ENCODE measurements at places on chromosomes 11 and 22.

DNA sequence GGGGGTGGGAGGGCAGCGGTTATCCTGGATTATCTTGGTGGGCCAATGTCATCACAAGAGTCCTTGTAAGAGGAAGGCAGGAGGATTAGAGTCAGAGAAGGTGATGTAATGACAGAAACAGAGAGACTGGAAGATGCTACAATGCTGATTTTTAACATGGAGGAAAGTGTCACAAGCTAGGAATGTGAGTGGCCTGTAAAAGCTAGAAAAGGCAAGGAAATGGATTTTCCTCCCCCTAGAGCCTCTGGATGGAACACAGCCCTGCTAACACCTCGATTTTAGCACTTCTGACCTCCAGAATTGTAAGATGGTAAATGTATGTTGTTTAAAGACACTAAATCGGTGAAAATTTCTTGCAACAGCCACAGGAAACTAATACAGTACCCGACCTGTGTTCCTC, 109.3 kb downstream of the MN1 start:
- DNase-seq = no peak

GRCh38 chr11:94132152-94132558, 3.5 kb downstream of the PANX1 start:
- DNase-seq = no peak

GRCh38 chr22:39681038-39681861, 110.7 kb downstream of the CACNA1I start:
- no peak for DNase-seq

- no peak for DNase-seq
These were observed 18.6 kb upstream of the APLP2 start for GRCh38 chr11:130051082-130051481.

DNA sequence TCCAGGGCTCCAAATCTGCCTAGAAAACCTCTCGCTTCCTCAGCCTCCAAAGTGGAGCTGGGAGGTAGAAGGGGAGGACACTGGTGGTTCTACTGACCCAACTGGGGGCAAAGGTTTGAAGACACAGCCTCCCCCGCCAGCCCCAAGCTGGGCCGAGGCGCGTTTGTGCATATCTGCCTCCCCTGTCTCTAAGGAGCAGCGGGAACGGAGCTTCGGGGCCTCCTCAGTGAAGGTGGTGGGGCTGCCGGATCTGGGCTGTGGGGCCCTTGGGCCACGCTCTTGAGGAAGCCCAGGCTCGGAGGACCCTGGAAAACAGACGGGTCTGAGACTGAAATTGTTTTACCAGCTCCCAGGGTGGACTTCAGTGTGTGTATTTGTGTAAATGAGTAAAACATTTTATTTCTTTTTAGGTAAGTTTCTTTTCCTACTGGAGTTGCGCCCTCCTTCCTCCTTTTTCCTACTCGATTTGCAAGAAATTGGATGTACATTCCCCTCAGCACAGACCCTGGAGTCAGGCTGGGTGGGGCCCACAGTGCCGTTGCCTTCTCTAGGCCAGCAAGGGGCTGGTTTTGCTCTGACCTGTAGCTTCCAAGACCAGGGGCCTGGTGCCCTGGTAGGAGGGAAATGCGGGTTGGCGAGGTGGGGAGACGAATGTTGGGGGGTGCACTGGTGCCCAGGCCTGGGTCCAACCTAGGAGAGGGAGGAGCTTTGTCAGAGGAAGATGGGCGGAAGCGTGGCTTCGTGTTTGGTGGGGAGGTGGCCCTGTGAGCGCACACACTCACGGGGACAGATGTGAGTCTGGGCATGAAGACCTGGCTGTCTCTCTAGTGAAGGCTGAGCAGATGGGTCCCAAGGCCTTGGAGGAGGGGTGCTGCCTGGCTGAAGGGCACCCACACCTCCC, 50.6 kb downstream of the ST14 start:
- DNase-seq = no peak

DNA sequence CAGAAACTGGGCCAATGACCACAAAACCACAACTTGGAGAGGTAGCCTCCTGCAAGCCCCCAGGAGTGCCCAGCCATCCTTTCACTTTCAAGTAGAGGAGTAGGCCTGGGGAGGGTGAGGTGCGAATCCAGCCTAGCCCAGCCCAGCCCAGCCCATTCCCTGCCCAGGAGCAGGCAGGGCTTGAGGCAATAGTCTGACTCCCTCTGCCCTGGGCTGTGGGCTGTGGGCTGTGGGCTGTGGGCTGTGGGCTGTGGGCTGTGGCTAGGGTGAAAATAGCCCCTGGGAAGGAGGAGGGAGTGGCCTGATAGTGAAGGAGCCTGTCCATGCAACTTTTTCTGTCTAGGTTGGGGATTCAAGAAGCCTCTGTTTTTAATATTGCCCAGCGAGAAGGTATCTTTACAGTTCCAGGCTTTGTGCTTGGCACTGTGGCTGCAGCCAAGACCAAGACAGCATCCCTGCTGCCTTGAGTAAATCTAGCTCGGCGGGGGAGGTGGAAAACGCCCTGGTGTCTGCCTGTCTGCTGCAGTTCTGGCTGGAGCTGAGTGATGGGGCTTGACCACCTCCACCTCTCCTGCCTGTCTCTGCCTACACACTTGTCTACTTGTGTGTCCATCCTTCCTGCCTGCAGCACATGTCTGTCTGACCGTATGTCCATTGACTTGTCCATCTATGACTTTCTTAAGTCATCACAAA, 40.7 kb downstream of the LMO1 start:
- no peak for DNase-seq

GRCh38 chr11:106049727-106050476, 27.2 kb downstream of the KBTBD3 start:
- no peak for DNase-seq

- no peak for DNase-seq
These were observed 9.9 kb downstream of the IFT27 start for GRCh38 chr22:36765943-36766450.

GRCh38 chr22:47275605-47276449, 513.4 kb downstream of the TBC1D22A start:
- no peak for DNase-seq

GRCh38 chr11:61781585-61781984, 10.8 kb downstream of the TMEM258 start:
- no peak for DNase-seq

DNA sequence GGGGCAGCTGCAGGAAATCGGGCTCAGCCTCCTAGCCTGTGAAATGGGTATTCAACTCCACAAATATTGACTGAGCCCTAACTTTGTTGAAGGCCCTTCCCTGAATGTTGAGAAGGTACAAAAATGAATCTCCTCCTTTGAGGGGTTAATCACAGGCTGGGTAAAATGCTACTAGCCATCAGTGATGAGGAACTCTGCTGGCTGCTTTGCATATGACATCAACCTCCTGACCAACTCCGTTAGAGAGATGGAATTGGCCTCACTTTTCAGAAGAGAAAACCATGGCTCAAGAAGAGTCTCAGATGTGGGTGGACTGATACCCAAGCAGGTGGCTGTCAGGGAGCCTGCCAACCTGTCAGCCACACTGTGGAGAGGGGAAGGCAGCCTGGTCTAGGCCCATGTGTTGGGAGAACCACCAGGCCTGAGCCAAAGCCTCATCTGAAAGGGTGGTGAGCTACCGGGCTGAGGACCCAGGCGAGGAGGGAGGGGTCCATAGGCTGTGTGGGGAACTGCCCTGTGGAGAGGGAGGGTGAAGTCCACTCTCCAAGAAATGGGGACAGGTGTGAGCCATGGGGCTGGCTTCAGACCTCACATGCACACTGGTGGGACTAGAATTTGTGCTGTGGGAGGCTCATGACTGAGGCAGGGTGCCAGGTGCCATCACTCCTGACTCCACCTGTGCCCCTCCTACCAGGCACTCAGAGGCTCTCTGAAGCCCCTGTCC, 11.8 kb downstream of the CDCA5 start:
- no peak for DNase-seq
